ENCODE measurements at places on chromosomes 2 and 18.

DNA sequence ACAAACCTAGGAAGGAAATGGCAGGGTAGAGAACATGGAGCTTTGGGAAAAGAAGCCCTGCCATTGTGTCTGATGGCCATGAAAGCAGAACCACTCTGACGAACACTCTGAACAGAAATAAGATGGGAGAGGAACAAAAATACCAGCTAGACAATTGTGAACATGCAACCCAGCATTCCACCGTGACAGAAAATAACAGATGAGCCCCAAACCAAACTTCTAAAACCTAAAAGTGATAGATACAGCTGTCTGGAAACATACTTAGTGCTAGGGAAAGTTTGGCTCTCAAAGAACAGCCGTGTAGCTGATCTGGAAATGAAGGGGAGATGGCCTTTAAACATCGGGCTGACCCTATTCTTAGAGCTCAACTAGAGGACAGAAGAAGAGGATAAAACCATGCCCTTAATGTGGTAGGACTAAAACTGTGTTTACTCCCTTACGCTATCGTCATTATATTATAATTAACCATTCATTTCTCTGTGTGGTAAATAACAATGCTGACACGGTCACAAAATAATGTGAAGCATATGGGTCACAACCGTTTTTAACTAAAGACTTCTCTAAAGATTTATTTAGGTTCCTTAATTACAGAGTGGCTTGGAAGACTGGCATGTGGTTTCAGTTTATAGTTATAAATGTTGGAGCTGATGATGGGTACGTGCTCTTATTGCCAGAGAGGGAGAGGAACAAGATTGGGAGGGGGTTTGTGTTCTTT, 80.6 kb downstream of the MYO1B start:
- no peak for DNase-seq

DNA sequence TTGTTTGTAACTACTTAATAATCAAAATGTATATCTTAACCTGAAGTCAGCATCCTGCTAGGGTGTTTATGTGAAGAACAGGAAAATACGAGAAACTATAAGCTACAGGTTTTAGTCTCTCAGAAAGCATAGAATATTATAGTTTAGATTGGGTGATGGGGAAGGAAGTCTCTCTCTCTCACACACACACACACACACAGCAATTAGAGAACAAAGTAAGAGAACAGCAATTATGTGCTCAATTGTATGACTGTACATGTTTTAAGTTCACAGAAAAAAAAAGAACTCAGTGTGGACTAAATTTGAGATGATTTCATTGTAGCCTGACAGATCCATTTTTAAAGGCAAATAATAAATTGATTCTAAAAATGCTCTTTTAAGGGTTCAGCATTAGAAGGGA, 94.3 kb upstream of the ZNF516 start:
- DNase-seq: no peak

DNA sequence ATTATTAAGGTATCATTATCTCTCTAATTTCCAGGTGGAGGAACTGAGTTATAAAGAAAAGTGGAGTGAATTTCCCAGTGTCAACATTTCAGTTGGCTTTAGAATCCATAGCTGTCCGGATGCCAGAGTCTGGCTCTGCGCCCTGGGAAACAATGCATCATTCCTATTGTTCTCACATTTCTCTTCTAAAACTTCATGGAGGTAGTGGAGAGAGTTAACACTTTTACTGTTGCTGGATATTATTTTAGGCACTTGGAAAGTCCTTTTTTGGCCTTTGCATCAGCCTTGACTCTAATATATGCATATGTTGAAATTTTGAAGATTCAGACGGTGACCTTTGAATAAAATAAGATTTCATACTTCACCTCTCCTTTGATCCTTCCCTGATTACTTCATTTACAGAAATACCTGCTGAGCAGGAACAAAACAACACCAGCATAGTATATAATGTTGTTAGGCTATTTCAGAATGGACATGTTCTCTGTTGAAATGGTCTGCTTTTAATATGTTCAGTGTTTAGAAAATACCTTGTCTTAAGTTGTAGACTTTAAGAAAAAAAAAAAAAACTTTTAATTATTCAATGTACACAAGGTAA, 148.8 kb downstream of the EPHA4 start:
- no peak for DNase-seq

GRCh38 chr2:127675331-127676261, at the start of gene LIMS2:
Gene LIMS2, minus strand, starts transcription at chr2:127675530. Its CDS starts 506 bp downstream, at chr2:127675024.
- DNase-seq: peak; percentile 89

GRCh38 chr2:40434731-40435271, 17.1 kb downstream of the SLC8A1 start:
- no peak for DNase-seq

GRCh38 chr2:12727641-12728040, 10.9 kb downstream of the TRIB2 start:
- no peak for DNase-seq

- DNase-seq: no peak
Observed at GRCh38 chr2:136135921-136136906, 18.3 kb upstream of the CXCR4 start.

DNA sequence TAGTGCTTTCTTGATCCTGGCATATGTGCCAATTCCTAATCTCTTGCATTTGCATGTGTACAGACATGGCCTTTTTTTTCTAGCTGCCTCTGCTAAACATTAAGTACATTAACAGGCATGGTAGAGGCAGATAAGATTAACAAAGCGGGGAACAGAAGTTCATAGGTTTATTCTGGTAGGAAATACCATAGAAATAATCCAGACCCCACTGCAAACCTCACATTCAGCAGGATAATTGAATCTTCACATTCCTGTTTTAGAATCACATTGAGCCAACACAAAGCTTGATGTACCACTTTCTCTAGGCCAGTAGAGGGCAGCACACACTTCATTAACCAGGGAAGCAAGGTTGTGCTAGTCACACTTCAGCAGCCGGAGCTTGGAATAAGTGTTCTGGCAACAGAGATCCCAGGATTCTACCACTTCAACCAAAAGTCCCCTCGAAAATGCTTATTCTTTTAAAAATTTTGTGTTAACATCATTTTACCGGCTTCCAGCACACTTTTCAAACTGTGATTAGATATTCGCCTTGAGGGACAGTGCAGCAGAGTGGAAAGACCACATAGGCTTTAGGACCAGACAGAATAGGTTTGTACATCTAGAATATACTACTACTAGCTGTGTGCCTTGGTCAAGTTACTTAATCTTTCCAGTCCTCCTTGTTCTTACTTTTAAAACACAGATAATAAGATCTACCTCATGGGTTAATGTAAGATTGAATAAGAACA, 420.2 kb upstream of the CHST9 start:
- peak; percentile 24 for DNase-seq

- no peak for DNase-seq
Observed at GRCh38 chr2:37553411-37554154, 117.9 kb downstream of the CDC42EP3 start.

DNA sequence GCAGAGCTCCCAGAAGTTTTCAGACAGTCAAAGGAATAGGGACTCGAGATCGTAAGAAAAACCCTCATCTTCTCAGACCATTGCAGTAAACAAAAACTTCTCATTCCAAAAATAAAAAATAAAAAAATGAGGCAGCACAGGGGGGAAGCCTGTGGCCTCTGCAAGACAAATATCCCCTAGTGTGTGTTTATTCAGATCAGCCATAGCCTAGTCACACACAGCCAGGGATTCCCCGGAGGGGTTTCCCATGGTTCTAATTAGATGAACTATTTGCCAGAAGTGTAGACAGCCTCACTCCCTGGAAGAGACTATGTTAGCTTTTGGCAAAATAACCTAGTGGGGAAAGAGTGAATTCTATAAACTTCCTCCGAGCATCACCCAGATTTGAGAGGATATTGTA, 122.9 kb upstream of the KLF7 start:
- DNase-seq: no peak

- DNase-seq: no peak
Observed at GRCh38 chr2:143426296-143426695, 297.1 kb downstream of the ARHGAP15 start.

- DNase-seq: no peak
Observed at GRCh38 chr18:22188559-22189267, 19.3 kb downstream of the GATA6 start.

- no peak for DNase-seq
Observed at GRCh38 chr2:49839818-49840217, 685.5 kb upstream of the FSHR start.

GRCh38 chr2:77016443-77017354, 505.5 kb downstream of the LRRTM4 start:
- no peak for DNase-seq

DNA sequence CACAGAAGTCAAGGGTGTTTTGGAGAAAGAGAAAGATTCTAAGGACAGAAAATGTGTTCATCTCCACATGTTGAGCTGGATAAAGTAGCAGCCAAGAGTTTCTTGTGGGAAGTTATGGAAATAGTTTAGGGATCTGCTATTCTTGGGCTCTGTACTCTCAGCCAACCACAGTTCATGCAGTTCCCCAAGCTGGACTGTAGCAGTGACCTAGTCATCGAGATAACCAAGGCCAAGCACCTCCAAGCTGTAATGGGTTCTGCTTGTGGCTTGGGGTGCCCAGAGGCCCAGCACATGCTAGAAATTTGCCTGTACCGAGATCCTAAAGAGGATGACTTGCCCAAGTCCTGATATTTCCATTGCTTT, 91.9 kb upstream of the RASGRP3 start:
- DNase-seq: no peak

- no peak for DNase-seq
Observed at GRCh38 chr18:67265464-67266245, 250.9 kb downstream of the DSEL start.

- no peak for DNase-seq
Observed at GRCh38 chr2:218894880-218895157, 14.2 kb downstream of the WNT10A start.

GRCh38 chr18:33495278-33495677, 54.8 kb upstream of the CCDC178 start:
- peak; percentile 26 for DNase-seq

DNA sequence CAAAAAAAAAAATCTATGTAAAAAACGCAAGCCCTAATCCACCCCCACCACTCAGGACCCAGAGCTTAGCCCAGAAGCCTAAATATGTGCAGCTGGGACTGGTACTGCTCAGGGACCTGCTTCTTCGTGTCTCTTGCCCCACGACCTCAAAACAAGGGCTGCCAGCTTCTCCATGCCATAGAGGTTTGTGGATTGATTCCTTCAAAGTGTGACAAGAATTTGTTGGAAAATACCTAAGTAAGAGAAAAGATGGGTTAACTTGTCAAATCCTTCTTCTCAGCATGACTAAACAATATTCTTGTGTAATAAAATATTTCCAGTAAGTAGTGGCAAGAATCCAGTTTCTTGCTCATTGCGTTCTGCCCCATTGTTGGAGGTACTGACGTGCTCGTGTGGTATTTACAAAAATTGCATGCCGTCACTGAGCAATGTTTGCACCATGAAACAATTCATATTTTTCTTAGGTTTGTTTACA, 825 bp upstream of the SCYGR1 start:
- DNase-seq: no peak

GRCh38 chr2:45046786-45047185, 37.5 kb upstream of the SIX2 start:
- DNase-seq: no peak

GRCh38 chr2:241218131-241219029, 29.9 kb downstream of the ANO7 start:
- DNase-seq: peak; percentile 96

- DNase-seq: no peak
Observed at GRCh38 chr2:102033031-102033749, 41.4 kb downstream of the IL1R2 start.

DNA sequence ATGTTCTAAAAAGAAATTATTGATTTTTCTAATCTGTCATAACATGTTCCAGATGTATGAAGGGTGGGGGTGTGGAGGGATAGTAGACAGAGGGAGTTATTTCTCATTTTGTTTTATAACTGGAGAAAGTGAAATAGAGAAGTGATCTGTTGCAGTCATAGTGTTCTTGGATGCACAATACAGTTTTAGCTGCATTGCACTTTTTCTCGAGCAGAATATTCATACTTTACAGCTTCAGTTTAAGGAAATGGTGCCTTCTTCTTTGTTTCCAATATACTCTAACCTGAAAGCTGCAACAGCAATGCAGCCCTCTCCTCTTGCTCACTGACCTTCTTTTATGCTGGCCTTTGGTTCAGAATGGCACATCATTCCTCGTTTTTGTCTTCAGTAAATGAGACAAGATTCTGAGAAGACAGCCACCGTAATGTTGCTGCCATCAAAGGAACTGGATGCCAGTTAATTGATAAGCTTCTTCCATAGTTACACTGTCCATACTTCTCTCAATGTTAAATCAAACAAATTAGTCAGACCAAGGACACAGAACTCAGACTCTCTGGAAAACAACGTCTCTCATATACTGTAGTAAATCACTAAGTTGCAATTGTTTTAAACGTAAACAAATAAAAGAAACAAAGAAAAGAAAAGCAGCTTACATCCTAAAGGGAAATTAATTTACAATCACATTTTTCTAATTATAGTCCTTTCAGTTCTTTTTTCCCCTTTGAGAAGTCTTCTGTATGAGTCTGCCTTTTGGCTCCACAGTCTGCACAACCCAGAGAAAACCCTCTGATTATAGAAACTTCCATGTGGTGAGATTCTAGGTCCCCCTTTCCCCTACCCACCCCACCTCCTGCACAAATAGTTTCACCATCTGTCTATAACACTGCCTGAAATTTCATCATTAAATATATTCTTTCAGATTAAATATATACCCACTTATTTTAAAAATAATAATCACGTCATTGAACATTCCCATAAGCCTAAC, 97.4 kb upstream of the UGP2 start:
- DNase-seq: no peak

DNA sequence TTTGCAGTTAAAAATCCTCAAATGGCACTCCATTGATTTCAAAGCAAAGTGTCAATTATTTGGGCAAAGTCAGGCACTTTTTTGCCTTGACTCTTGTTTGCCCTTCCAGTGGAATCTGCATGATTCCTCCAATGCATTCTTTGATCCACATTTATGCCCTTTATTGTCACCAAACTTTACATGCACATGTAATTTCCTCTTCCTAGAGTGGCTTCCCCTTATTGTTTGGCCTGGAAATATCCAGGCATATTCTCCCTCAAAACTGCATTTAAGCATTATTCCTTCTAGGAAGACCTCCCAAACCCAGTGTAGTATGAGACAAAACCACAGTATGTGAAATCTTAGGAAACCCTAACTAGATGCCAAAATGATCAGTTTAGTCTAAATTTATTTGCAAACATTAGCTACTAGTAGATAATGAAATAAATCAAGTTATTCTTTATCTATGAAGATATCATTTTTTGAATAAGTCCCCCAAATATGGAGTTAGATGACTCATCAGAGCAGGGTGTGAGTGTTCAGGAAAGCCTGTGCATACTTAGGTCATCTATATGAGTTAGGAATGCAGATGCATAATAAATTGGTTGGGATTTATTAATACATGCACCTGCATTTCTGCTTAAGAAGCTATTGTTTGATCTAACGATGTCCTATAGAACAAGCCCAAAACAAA, 433.3 kb upstream of the TCF4 start:
- DNase-seq: no peak

GRCh38 chr2:241065355-241065803, 36.7 kb downstream of the MTERF4 start:
- peak; percentile 52 for DNase-seq

- no peak for DNase-seq
Observed at GRCh38 chr2:190979906-190980629, 33.9 kb downstream of the STAT1 start.

- no peak for DNase-seq
Observed at GRCh38 chr2:52097071-52097470, 1065.1 kb upstream of the NRXN1 start.
